ENCODE measurements at places on chromosomes 7 and 10.

GRCh38 chr10:7438196-7438986 lies 27.6 kb upstream of the SFMBT2 start:
- no peak for DNase-seq

DNA sequence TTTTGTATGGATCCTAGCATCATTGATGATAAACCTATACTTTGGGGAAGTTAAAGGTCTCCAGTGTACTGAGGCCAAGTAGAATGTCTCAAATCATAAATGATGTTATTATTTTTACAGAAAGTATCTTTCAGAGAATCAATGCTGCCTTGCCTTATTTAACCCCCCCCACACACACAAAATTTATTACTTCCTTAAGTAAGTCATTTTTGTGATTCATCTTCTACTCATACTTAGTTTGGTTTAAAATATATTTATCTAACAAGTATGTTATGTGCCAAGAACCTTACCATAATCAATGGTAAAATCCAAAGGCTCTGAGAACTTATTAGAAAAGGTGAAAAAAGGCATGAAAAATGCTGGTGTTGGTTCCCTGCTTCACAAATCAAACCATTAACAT lies 18.8 kb upstream of the CLDN12 start:
- DNase-seq = no peak

- DNase-seq = no peak
Observed at GRCh38 chr7:12721286-12721830, 33.9 kb downstream of the ARL4A start.

DNA sequence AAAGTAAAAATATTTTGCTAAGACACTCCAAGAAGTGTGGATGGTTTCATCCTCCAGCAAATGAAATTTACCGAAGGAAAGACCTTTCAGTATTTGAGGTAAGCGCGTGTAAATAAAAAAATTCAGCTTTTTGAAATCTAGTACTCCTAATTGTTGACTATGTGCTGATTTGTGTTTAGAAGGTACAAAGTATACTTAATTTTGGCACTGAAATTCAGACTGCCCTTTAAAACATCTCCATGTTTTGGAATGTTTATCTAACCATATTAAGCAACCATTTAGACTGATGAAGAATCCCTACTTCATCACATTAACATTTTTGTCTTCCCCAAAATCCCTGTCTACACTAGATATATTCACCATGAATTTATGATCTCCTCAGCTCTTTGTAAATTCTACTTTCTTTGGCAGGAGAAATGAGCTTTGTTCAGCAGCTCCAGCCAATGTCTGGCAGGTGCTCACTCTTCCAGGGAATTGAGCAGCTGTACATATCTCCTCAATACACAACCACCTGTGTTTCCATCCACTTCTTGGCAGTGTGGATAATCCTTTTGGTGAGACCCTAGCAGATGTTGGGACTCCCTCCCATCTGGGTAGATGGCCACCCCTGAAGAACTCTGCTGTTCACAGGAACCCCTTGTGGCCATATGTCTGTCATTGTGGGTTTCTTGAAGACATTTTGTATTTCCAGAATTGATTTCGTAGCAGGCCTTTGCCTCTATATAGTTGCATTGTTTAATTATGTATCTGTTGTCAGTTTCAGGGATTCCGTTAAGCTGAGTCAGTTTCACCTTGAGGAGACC lies 129.4 kb upstream of the SAMD8 start:
- DNase-seq = no peak

DNA sequence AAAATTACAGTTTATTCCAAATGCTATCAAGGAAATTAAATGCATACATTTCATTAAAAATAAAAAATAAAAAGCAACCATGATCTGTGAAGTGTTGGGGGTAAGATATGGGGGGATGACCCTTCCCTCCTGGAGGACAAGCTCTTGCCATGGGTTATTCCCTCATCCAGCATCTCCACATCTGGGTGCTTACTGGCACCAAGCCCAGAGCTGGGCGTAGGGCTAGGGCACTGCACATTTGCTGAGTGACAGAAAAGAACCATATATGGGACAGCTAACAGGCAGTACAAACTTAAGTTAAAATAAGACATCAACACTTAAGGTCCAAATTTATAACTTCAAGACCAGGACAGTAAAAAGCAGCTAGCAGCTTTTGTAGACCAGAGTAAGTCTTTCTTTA lies 10.2 kb downstream of the CCDC6 start:
- DNase-seq = no peak

GRCh38 chr7:81487516-81487915 lies 282.3 kb downstream of the HGF start:
- DNase-seq = no peak

DNA sequence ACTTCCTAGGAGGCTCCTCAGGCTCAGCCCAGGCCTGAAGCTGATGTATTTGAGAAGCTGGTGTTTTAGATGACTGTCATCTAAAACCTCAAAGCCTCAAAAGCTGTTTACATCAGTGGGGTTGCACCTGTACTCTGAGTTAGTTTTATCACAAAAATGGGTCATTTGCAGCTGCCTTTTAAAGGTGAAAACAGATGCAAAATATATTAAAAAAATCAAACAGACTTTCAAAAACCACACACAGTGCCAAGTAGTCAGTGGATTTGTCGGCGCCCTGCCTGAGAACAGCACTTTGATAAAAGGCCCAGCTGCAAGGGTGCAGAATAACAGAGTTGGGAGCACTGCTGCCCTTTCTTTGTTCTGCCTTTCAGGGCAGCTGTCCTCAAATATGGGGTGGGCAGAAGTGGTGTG lies 103.0 kb downstream of the VOPP1 start:
- DNase-seq = no peak

DNA sequence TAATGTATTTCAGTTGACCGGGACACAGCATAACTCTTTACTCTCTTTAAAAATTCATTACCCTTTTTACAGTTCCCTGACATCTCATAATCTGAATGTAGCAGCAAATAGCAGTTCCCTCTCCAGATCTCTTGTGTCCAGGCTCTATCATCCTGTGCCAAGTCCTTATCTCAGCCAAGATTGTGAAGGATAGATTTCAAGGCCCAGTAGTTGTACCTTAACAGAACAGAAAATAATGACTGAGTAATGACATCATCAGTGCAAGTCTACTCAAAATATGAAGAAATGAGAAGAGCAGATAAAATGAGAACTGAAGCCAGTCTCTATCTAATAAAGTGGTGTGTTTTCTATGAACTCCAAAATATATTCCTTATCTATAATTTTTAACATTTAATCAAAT lies 92.6 kb downstream of the TFEC start:
- no peak for DNase-seq

Measured in C1 segment of cervical spinal cord (tissue), 14 donors.